AML-193 (cell line): ENCODE measurements at places on chromosomes 4 and X.

- DNase-seq: no peak
Observed at GRCh38 chr4:74021601-74022000, 16.9 kb downstream of the CXCL3 start.

- no peak for DNase-seq
Observed at GRCh38 chr4:8556341-8557150, 23.6 kb upstream of the GPR78 start.

- no peak for DNase-seq
Observed at GRCh38 chrX:115679460-115679859, 118.5 kb downstream of the PLS3 start.

GRCh38 chrX:107716118-107716684, 59.4 kb downstream of the TSC22D3 start:
- DNase-seq: no peak

DNA sequence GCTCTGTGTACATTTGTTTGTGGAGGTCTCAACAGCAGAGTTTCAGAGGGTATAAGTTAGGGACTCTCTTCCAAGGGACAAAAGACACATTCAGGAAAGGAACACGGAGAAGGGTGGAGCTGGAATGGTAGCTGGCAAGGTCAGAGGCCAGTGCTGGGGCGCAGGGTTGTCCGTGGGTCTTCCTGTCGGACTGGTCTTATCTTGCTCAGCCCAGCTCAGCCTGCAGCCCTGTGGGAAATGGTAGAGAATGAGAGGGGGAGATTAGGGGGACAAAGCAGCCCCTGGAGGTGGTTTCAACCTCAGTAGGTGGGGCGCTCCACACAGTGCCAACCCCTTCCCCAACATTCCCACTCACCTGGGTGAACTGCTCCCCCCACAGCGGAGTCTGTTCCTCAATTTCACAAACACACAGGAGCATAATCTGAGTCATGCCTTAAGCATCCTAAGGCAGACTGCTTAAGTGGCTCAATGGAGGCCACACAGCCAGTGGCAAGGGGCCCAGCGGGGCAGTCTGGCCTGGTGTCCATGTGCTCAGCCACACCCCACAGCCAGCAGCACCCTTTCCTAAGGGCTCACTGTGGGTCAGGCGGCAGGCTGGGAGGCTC, 6.9 kb upstream of the HDAC6 start:
- DNase-seq: no peak

GRCh38 chr4:92334716-92335350, 31.1 kb downstream of the GRID2 start:
- DNase-seq: no peak

GRCh38 chrX:4091046-4091760, 377.8 kb upstream of the PRKX start:
- DNase-seq: no peak

DNA sequence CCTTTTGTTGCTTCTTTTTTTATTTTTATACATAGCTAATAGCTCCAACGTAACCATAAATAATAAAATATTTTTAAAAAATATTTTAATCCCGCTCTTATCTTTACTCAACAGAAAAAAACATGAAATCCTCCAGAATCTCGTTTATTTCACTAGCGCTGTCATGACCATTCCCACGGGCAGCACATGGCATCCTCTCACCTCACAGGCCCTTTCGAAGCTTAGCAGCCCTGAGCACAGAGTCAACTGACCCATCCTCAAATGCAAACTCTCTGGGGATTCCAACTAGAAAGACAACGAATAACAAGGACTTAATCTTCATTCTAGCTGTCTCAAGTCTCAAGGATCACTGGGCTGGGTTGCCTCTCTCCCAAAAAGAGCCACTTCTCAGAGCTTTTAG, 285.9 kb upstream of the PPARGC1A start:
- DNase-seq: no peak

GRCh38 chrX:40132751-40133150, 35.0 kb upstream of the BCOR start:
- DNase-seq: no peak

- DNase-seq: no peak
Observed at GRCh38 chrX:139052461-139052860, 340.9 kb upstream of the FGF13 start.

DNA sequence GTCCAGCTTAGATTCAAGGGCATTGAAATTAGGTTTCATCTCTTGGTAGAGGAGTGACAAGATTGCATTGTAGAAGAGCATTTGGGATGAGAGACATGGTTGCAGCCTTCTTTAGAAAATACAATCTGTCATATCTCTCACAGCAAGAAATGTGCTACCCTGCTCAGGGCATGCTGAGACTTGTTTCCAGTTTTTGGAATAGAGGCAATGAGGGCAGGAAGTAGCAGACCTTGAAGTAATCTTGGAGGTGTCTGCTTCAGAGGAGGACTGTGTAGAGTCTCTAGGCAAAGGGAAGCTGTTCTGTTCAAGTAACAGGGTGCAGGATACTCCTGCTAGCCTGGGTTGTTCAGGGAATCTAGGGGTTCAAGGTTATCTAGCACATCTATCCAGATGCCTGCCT, 116.1 kb upstream of the ZNF827 start:
- DNase-seq: no peak

DNA sequence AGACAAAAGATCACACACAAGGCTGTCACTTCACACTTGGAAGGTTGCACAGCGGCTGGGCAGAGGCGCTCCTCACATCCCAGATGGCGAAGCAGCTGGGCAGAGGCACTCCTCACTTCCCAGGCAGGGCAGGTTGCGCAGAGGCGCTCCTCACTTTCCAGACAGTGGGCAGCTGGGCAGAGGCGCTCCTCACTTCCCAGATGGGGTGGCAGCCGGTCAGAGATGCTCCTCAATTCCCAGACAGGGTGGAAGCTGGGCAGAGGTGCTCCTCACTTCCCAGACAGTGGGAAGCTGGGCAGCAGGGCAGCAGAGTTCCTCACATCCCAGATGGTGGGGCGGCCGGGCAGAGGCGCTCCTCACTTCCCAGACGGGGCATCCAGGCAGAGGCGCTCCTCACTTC, 199.2 kb downstream of the RTL9 start:
- no peak for DNase-seq

GRCh38 chr4:77025643-77026321, 50.0 kb downstream of the CCNI start:
- no peak for DNase-seq

DNA sequence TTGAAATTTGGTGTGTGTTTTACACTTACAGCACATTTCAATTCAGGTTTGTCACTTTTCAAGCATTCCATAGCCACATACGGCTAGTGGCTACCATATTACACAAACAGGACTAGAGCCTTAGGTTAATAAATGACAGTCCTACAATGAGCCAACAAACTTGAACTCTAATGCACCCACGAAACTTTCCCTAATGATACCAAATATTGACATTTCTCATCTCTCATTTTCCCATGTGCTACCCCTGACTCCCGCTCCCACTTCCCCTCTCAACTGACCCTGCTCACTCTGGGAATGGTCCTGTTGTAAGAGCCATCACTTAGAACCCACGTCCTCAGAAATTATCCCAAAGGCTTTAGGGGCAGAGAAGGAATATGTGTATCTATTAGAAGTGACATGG, 4.9 kb upstream of the TLR10 start:
- DNase-seq: no peak

DNA sequence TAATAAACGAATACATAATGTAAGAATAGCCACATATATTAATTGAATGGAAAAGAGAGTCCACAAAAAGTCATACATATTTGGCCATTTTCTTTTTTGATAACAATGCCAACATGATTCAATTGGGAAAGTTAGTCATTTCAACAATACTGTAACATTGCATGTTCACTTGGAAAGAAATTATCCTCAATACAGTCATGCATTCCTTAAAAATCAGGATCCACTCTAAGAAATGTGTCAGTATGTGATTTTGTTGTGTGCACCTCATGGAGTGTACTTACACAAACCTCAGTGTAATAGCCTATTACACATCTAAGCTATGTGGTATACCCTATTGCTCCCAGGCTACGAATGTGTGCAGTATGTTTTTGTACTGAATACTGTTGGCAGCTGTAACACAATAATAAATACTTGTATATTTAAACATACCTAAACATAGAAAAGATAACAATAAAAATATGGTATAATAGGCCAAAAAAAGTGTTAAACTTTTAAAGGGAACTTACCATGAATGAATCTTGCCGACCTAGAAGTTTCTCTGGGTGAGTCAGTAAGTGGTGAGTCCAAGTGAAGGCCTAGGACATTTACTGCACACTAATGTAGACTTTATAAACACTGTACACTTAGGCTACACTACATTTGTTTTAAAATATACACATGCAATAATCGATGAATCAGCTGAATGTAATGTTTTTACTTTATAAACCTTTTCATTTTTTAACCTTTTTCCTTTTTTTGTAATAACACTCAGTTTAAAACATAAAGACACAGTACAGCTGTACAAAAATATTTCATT, 806.8 kb downstream of the PCDH18 start:
- DNase-seq: no peak

DNA sequence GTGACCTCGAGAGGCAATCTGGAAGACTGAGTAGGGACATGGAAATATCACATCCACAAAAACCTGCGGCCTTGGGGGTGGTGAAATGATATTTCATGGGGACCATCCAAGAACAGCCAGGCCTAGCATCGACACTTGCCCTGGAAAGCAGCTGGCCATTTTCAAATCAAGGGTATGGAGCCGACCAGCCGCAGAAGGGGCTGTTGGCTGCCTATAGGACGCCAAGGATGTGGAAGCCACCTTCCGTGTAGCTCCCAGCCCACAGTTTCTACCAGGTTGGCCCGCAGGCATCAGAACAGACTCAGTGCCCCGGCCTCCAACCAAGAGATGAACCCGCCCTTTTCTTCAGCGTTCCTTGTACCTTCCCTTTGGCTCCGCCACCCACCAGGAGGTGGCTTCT, 5.4 kb upstream of the LOC101059915 start:
- no peak for DNase-seq

GRCh38 chr4:26788341-26788733, 72.3 kb upstream of the STIM2 start:
- no peak for DNase-seq

DNA sequence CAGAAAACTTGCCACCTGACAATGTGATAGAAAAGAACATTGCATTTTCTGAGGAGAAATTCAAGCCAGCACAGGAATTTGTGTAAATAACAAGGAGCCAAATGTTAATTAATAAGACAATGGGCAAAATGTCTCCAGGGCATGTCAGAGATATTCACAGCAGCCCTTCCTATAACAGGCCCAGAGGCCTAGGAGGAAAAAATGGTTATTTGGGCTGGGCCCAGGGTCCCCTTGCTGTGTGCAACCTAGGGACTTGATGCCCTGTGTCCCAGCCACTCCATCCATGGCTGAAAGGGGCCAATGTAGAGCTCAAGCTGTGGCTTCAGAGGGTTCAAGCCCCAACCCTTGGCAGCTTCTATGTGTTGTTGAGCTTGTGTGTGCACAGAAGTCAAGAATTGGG, 55.5 kb upstream of the GABRG1 start:
- DNase-seq: no peak

DNA sequence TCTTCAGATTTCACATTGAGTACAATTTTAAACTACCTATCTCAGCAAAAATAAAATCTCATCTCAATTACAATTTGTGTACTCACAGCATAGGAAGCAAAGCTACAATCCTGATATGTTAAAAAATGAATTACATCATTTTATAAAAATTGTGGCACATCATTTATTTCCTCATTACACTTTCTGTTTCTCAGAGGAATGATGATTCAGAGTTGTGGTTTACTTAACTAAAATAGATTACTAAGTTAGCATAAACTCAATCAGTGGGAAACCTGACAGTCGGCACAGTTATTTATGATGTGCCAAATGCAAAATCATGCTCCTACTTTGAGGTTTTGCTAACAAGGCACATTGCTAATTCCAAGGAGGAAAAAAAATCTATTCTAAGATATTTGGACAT, 325.0 kb downstream of the FBXO8 start:
- no peak for DNase-seq

DNA sequence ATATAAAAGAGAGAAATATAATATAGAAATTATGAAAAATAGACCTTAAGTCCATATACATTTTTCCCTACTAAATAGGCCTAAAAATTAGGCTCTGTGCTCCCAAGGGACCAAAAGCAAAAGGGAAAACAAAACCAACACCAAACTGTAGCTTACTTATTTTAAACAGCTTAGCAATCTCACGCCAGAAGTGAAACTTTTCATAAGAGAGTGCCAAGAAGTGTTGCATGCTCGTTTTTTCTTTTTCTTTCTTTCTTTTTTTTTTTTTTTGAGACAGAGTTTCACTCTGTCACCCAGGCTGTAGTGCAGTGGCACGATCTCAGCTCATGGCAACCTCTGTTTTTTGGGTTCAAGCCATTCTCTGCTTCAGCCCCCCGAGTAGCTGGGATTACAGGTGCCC, 250.4 kb downstream of the TMA16 start:
- no peak for DNase-seq

- DNase-seq: peak; percentile 11
Observed at GRCh38 chrX:22666441-22666840, 333.3 kb upstream of the DDX53 start.

DNA sequence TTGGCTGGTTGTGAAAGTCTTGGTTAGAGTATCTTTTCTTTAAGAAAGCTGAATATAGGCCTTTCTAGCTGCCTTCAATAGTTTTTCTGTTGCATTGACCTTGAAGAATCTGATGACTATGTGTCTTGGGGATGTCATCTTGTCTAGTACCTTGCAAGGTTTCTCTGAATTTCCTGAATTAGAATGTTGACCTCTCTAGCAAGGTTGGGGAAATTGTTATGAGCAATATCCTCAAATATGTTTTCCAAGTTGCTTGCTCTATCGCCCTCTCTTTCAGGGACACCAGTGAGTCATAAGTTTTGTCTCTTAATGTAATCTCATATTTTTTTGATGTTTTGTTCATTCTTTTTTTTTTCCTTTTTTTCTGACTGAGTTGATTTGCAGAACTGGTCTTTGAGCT, 194.7 kb downstream of the RAB28 start:
- DNase-seq: no peak

GRCh38 chrX:46587158-46587557, 13.6 kb downstream of the CHST7 start:
- no peak for DNase-seq

DNA sequence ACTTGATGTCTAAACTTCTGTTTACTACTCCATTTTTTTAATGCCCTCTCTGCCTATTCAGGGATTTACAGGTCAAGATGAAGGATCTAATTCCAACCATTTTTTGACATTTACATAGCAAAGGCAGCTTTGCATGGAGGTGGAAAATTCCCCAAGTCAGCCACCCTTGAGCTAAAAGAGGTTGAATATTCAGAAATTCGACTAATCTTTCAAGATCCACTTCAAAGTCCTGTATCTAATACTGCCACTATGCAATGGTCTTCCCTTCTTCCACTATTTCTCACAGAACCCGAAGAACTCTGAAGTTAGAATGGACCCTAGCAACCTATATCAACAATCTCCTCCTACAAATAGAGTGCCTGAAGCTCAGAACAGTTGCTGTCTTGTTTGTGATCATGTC, 21.6 kb downstream of the CFAP97 start:
- no peak for DNase-seq
